ENCODE measurements at places on chromosomes 11 and 22. TPM values are rescaled to one million over a fixed set of nuclear protein-coding genes. Genes with fewer than 3 reads are reported as not detected.

The RFPL3 gene
- total RNA-seq = not detected

The PRG2 gene
- total RNA-seq = not detected

The SDHD gene
- total RNA-seq = 89.6 TPM

The INTS4 gene
- total RNA-seq = 16.0 TPM

The RIMBP3B gene
- 0.29 TPM for total RNA-seq

The OR2AG2 gene
- not detected for total RNA-seq

The SERPIND1 gene
- total RNA-seq = 0.03 TPM

The MRGPRX3 gene
- total RNA-seq = not detected

The SMTNL1 gene
- total RNA-seq = not detected

The ART1 gene
- 0.10 TPM for total RNA-seq

The PRODH gene
- total RNA-seq = 1.2 TPM

The MACROD1 gene
- total RNA-seq = 15.1 TPM

The ZNF70 gene
- 1.0 TPM for total RNA-seq

The TMEM191C gene
- total RNA-seq = 0.66 TPM

The MIAT gene
- 0.22 TPM for total RNA-seq

The ZFPL1 gene
- 37.1 TPM for total RNA-seq

The KLHDC7B gene
- total RNA-seq = 0.02 TPM

The PTPRCAP gene
- 0.34 TPM for total RNA-seq

The SEZ6L gene
- not detected for total RNA-seq

The SLC22A9 gene
- total RNA-seq = not detected

The ABCC8 gene
- 11.8 TPM for total RNA-seq

The FOLH1 gene
- total RNA-seq = not detected

The CADM1 gene
- total RNA-seq = 24.8 TPM

The PLAAT2 gene
- 0.68 TPM for total RNA-seq
